ENCODE measurements at places on chromosomes 5 and 9. TPM values are rescaled to one million over a fixed set of nuclear protein-coding genes. Genes with fewer than 3 reads are reported as not detected.

The GLRA1 gene
- total RNA-seq, result not detected

The SPAG8 gene
- 0.20 TPM for total RNA-seq

The CNTLN gene
- 17.3 TPM for total RNA-seq

The FAM240B gene
- total RNA-seq, result 0.30 TPM

The SPATA31E1 gene
- not detected for total RNA-seq

The PDLIM4 gene
- total RNA-seq, result 66.3 TPM

The PDE6A gene
- total RNA-seq, result 0.47 TPM

DNA sequence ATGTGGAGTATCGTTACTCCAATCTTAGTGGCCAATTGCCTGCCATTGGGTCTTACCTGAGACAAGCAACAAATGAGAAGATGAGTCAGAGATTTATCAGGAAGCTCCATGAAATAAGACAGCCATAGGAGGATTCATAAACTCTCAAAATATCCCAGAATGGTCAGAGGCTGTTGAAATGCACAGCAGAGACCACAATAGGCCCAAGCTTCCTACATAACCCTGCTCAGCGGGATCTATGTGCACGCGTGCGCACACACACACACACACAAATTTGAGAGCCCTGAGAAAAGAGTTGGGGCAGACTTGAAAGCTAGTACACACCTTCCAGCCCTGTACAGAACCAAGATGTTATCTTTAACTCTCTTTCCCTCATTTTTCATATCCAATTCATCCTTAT lies 9.8 kb downstream of the UIMC1 start:
- DNase-seq, result no peak

- peak; percentile 37 for DNase-seq
Observed at GRCh38 chr9:13139641-13140171, 139.8 kb downstream of the MPDZ start.

GRCh38 chr9:95507464-95508241 lies 9.1 kb downstream of the PTCH1 start:
- peak; percentile 64 for DNase-seq

- DNase-seq, result no peak
Observed at GRCh38 chr9:7265181-7265580, 507.4 kb downstream of the KDM4C start.

- DNase-seq, result no peak
Observed at GRCh38 chr5:125109293-125109692, 362.9 kb upstream of the ZNF608 start.

DNA sequence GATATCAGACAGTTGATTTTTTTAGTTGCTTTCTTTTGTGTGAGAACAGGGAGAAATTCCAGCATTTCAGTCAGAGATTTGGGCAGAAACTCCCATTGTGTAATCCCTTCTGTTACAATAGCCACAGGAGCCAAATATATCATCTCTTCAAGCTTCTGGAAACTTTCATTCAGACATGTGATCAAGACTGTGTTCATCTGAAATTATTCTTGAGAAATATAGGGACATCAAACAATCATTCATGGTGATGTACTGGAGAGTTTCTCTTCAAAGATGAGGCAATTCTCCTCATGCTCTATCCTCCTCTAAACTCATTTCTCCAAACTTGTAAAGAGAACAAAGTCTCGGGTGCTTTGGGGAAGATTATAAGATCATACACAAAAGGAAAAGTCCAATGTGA lies 35.2 kb upstream of the CSNK1G3 start:
- DNase-seq, result no peak

- peak; percentile 60 for DNase-seq
Observed at GRCh38 chr9:100352201-100352726, 478 bp downstream of the TEX10 start.

- peak; percentile 45 for DNase-seq
Observed at GRCh38 chr5:154179846-154180710, 10.5 kb upstream of the GALNT10 start.

GRCh38 chr5:153775923-153776322 lies 262.8 kb downstream of the FAM114A2 start:
- no peak for DNase-seq

GRCh38 chr9:12719431-12719830 lies 26.2 kb downstream of the TYRP1 start:
- no peak for DNase-seq

- DNase-seq, result peak; percentile 52
Observed at GRCh38 chr5:95216136-95216955, 68.5 kb downstream of the MCTP1 start.

- DNase-seq, result no peak
Observed at GRCh38 chr9:131397100-131397790, 3.4 kb downstream of the PRRC2B start.

GRCh38 chr9:116873491-116873890 lies 186.4 kb downstream of the TRIM32 start:
- no peak for DNase-seq

DNA sequence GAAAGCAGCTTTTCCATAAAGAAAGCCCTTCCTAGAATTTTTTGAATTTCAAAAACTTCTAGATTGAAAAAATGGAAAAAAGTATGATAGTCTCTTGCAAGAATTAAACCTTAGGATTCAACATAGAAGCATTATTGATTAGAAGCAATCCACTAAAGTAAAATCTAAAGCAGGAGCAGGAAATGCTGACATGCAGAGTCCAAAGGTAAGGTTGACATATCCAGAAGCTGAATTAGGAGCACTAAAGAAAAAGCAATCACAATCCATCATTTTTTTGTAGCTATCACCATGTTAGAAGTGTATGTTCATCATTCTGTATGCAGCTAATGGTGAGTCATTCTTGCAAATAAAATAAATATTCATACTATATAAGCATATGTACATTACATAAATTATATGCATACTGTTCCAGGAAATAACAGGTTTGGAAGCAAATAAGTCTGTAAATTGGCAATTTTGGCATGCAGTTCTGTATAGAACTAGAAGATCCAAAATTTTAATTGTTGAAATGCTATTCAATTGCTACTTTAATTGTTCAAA lies 39.4 kb upstream of the RNF180 start:
- DNase-seq, result no peak

- DNase-seq, result no peak
Observed at GRCh38 chr5:112951124-112951702, 25.4 kb upstream of the DCP2 start.

DNA sequence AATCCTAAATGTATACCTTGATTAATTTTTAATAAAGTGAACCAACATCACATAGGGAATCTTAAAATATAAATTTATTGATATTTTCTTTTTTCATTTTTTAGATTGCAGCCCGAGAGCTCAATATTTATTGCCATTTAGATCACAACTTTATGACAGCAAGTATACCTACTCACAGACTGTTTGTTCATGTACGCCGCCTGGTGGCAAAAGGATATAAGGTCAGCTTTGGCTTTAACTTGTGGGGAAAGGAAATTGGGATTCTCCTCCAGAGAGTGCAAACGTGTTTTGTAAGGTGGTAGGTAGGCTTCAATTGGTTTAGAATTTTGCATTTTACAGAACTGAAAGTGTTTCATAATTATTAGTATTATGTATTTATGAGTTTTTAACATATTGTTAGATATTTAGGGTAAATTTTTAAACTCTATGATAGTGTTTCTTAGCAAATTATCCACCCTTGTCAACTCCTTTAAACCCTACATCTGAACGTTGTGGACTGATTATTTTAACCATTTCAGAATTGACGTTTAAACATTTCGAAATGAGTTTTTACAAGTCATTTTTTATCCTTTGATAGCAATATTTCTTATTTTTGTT lies 17.5 kb upstream of the DHFR start:
- peak; percentile 88 for DNase-seq

GRCh38 chr5:147539053-147539452 lies 29.2 kb upstream of the DPYSL3 start:
- no peak for DNase-seq

DNA sequence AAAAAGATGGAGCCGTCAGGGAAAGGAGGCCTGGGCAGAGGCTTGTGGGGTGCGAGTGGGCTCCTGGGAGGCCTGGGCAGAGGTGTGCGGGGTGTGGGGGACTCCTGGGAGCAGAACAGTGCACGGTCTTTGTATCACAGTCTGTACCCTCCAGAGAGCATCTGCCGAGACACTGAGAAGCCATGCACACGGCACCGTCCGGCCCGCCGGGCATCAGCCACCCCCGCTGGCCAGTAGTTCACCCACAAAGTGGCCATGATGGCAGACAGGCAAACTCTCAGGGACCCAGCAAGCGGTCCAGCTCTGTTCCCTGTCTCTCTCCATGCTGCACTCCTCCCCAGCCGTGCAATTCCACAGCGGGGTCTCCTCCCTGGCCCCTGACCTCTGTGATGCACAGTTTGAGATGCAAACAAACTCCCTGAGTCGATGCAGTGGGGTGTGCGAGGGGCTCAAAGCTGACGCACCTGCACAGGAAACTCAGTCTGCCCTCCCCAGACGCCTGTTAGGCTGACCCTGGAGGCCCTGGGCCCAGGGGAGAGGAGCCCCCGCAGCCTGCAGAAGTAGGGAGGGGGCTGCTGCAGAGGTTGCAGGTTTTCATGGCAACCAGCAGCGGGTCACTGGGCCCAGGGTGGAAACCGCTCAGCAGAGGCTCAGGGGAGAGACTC lies 9.1 kb upstream of the GPSM1 start:
- DNase-seq, result no peak

- DNase-seq, result peak; percentile 99
Observed at GRCh38 chr9:130451509-130452388, 7.0 kb downstream of the ASS1 start.

- DNase-seq, result no peak
Observed at GRCh38 chr5:88925692-88926490, 42.9 kb upstream of the MEF2C start.

- DNase-seq, result no peak
Observed at GRCh38 chr5:178474562-178475184, 115.5 kb downstream of the COL23A1 start.

GRCh38 chr5:109691996-109692395 lies 2.3 kb downstream of the MAN2A1 start:
- peak; percentile 15 for DNase-seq

DNA sequence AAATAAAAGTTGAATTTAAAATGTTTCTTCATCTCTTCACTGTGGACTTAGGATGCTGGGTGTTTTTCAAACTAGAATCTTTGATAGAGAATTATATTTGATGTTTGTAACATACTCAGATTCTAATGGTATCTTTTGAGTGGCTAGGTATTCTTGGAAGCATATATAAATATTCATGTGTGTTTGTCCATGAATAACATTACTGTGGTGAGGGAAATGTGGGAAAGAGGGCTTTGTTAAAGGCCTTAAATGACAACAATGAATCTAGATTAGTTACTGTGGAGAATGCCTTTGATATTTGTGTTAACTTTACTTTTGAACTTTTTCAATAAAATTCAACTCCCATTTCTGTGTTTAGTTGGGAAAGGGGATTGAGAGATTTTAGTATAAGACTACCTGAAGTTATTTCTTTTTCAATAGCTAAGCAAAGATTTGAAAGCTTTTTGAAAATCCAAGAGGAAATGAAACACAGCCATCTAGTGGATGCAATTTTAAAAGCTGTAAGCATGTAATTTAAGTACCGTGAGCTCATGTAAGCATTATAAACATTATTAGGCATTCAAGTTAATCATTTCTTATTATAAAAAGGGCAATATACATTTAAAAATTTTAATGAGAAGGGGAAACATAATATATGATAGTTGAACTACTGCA lies 69.6 kb downstream of the CCDC171 start:
- DNase-seq, result no peak

GRCh38 chr9:94490465-94490864 lies 64.4 kb upstream of the PCAT7 start:
- peak; percentile 21 for DNase-seq

DNA sequence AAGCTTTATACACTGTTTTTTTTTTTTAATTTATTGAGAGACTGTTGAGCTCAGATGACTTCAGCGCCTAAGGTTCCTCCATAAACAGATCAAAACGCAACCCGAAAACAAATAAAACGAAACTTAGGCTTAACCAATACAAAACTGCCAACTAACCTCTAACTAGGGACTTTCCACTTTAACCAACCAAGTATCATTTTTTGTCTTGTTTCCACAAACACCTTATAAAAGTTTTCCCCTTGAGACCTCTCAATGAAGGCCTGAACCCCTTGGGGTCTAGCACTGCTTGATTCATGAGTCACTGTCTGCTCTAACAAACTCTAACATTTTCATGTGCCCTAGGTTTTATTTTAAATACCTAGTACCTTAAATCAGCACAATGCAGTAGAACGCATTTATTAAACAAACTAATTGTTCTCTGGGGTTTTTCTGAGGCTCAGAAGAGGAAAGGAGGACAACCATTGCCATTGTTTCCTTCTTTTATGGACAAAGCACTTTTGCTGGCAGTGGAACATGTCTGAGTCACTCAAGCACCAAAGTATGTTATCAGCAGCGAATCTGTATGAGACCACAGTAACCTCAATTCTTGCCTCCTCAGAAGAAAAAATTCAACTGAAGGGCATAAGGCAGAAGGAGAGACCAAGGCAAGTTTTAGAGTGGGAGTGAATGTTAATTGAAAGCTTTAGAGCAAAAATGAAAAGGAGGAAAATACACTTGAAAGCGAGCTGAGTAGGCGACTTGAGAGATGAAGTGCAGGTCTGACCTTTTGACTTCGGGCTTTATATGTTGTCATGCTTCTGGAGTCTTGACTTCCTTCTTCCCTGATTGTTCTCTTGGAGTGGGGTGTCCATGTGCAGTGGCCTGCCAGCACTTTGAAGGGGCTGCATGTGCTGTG lies 97.7 kb upstream of the HCN1 start:
- no peak for DNase-seq

DNA sequence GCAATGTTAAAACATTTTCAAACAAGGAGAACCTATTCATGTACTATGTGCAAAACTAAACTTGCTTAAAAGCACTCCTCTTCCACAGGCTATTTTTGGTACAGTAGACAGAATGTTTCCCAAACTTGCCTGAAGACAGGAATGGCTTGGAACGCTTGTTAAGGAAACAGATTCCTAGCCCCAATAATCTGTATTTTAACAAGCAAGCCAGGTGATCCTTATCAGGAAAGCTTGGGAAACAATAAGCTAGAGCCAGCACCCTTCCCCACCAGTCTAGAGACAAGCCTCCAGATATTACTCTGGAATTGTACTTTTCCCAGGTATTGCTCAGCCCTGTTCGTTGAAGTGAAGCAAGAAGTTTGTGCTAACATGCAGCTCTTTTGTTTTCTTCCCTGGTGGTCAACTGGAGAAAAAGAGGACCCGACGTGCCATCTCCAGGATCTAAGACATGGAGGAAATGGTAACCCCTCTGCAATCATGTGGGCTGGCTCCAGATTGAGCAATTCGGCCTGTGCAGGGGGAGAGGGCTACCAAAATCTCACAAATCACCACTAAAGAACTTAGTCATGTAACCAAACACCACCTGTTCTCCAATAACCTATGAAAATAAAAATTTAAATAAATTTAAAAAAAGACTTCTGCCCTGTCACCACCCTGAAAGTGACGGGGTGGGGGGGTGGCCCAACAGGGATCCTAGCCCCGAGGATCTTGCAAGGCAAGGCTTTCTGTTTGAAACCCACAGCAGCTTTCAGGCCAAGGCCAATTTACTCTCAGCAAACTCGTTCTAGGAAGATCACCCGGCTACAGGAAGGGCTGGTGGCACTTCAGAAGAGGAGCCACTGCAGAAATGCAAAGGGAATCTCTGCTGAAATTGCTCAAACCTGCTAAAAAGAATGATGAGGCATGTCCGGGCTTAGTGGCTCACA lies 48.6 kb downstream of the SHB start:
- DNase-seq, result no peak
